ENCODE measurements at places on chromosomes 16 and 17. TPM values are rescaled to one million over a fixed set of nuclear protein-coding genes. Genes with fewer than 3 reads are reported as not detected.

DNA sequence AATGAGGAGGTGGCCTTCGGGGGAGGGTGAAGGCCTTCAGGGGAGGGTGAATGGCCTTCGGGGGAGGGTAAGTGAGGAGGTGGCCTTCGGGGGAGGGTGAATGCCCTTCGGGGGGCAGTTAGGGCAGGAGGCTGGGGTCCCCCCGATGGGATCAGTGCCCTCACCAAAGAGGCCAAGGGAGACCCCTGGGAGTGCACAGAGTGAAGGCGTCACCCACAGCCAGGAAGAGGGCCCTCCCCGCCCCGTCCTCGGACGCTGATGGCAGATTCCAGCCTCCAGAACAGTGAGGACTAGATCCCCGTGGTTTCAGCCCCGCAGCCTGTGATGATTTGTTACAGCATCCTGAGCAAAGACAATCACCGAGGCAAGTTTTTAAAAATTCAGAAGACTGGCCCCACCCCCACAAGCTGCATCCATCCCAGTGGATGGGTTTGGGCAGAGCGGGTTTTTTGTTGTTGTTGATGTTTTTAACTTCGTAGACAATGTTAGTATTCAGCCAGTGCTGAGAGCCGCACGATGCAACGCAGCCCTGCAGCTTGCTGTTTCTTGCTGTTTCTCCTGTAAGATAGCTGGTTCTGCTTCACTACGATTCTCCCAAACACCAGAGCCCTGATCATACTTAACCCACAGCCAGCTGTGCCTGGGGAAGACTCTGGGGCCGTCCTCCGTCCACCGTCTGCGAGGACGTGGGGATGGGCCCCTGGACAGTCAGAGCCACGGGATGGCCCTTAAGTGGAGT, 40.7 kb upstream of the CBFA2T3 start:
- no peaks in the 10 kb centered on the region for H3K4me1 ChIP-seq
- no peak for DNase-seq
- no peaks in the 10 kb centered on the region for H3K27me3 ChIP-seq

DNA sequence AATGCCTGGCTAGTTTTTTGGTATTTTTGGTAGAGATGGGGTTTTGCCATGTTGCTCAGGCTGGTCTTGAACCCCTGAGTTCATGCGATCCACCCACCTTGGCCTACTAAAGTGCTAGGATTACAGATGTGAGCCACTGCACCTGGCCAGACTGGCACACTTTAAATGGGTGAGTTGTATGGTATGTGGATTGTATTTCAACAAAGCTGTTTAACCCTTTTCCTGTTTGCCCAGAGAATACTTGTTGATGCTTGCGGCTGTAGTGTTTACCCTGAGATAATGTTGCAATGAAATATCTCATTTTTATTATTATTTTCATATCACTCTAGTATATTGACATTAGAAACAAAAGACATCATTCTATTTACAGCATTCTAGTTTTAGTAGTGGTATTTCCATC, 17.1 kb upstream of the TMEM94 start:
- H3K27me3 ChIP-seq = no peaks in the 10 kb centered on the region
- H3K36me3 ChIP-seq = no peaks in the 10 kb centered on the region
- no peak overlapping the region for H3K4me3 ChIP-seq
- no peak for DNase-seq

Gene KCNJ16
- total RNA-seq = not detected

Gene HSPB9
- total RNA-seq = 0.11 TPM

Gene TMEM92
- not detected for total RNA-seq

- no peak overlapping the region for H3K27ac ChIP-seq
- no peaks in the 10 kb centered on the region for H3K4me1 ChIP-seq
- DNase-seq = no peak
- no peaks in the 10 kb centered on the region for H3K27me3 ChIP-seq
- no peak overlapping the region for H3K4me3 ChIP-seq
- H3K36me3 ChIP-seq = no peaks in the 10 kb centered on the region
Measured at GRCh38 chr16:19666477-19666876, 51.5 kb downstream of the KNOP1 start.

Gene CASKIN2
- 6.9 TPM for total RNA-seq
